Activated naive CD4-positive, alpha-beta T cell (primary cell): ENCODE measurements at places on chromosomes 6 and 20.

- DNase-seq = no peak
Observed at GRCh38 chr20:53917145-53918019, 153.0 kb downstream of the BCAS1 start.

DNA sequence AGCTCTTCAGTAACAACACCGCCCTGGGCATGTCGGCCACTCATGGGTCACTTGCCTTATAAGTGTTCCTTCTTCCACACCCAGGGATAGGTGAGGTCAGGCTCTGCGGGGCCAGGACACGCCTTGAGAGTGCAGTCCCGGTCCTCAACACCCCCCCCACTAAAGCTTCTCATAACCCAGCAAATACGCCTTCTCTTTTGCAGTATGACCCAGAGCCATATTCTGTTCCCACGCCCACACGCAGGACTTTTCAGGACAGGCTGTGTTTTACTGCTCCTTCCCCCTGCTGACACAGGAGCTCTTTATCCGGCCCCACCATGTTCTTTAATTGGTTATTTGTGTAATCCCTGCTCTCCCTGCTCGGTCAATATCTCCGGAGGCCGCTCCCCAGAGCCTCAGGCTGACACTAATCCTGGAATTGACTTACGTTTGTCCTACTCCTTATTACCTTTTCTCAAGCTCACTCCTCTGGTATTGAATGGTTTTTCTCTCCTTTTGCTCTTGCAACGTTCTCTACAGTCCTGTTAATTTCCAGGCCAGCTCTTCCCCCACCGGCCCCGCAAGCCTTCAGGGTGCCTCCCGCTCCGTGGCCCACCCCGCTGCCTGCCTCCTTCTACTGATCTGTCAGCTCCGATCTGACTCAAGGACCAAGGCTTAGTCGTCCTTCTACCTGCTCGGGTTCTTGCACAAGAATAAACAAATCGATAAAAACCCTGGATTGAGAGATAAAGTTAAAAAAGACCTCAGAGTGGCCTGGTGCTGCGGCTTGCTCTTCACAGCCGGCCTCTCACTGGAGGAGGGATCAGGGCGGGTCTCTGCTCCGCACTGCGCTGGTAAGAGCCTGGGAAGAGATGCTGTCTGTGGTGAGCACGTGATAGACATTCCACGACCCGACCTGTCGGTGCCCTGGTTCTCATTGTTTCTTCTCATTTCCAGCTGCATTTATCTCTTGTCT is 357.5 kb downstream of the ZFAND3 start:
- DNase-seq = no peak

DNA sequence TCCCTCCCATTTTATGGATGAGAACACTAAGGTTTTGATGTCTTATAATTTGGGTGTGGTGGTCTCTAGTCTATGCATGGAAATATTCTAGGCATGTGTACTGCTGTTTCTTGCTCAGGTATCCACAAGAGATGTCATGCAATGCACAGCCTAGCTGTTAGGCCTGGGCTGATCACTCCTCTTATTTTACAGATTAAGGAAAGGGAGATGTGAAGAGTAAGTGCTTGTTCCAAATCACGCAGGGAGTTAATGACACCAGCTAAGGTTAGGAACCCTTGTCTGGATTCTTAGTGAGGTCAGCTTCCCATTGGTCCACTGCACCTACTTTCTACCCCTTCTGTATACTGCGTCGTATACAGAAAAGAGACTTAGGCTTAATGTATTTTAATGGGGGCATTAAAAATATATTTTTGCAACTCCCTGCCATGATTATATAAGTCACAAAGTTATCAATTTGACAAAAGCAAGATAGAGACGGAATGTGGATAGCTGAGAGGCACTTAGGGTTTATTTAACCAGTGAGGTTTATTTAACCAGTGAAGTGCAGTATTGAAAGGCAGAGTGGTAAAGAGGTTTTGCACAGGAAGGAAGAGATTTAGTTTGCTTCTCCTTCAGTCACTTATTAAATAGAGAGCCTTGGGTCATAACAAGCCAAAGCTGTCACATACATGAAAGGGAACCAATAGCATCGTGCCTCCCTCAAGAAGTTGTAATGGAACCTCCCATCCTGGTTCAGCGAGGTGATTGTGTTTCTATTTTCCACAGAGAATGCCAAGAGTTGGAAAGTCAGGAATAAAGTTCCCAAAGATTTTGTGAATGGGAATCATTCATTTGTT is 95.0 kb upstream of the FAM184A start:
- no peak for DNase-seq

- no peak for DNase-seq
Observed at GRCh38 chr6:132400883-132401617, at the start of gene MOXD1. MOXD1 (minus strand) TSS chr6:132401475; CDS start chr6:132401426, 49 bp downstream.

DNA sequence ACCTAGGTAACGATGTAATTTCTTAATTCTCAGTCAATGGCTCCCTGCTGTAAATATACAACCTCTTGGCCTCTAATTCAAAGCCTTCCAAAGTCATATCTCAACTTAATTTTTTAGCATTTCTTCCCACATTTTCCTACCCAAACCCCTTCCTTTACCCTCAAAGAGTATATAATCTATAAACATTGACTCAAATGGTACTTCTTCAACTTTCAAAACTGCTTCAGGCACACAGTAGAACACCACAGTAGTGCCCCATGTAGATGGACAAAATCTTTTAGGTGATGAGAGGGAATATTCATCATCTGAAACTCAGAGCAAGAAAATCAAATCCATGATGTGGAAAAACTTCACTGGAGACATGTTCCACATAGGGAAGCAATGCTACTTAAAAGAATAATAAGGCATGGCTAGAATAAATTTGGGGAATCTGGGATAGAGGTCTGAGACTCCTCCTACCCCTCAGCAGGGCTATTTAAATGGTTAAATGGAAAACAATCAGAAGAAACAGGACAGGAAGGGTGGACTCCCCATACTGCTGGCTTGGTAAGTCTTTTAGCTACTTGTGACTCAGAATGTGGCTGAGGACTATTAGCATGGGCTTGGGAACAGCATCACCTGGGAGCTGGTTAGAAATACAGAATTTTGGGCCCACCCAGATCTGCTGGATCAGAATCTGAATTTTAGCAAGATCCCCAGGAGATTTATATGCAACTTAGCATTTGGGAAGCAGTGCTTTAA is 6.4 kb downstream of the SLC22A2 start:
- no peak for DNase-seq

DNA sequence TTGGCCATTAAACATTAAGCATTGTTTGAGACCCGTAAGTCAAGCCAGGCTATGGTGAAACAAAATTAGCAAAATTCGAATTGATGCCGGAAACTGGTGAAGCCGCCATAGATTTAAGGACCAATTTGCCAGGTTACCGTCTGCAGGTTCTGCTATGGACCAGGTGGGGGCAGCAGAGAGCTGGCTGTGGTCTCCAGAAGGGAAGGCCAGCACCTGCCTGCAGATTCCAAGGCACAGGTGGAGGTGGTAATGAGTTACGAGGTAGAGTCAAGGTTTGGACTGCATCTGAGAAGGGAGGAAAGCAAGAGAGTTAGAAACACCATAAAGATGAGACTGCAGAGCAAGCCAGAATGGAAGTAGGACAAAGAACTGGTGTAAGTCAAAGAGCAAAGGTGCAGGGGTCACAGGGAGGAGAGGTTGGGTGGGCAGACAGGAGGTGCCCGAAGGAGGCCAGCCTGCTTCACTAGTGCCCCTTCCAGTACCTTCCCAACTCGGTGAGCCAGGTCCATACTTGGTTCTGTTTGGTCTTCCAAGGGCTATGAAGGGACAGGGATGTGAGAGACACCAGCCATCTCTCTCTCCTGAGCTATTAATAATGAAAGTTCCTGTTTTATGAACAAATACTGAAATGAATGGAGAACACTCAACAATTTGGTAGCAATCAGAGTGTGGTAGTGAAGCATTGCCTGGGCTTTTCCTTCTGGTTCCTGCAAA is 131.6 kb upstream of the ESR1 start:
- peak; percentile 8 for DNase-seq

GRCh38 chr20:63405102-63405730 is 44.1 kb upstream of the CHRNA4 start:
- DNase-seq = no peak

DNA sequence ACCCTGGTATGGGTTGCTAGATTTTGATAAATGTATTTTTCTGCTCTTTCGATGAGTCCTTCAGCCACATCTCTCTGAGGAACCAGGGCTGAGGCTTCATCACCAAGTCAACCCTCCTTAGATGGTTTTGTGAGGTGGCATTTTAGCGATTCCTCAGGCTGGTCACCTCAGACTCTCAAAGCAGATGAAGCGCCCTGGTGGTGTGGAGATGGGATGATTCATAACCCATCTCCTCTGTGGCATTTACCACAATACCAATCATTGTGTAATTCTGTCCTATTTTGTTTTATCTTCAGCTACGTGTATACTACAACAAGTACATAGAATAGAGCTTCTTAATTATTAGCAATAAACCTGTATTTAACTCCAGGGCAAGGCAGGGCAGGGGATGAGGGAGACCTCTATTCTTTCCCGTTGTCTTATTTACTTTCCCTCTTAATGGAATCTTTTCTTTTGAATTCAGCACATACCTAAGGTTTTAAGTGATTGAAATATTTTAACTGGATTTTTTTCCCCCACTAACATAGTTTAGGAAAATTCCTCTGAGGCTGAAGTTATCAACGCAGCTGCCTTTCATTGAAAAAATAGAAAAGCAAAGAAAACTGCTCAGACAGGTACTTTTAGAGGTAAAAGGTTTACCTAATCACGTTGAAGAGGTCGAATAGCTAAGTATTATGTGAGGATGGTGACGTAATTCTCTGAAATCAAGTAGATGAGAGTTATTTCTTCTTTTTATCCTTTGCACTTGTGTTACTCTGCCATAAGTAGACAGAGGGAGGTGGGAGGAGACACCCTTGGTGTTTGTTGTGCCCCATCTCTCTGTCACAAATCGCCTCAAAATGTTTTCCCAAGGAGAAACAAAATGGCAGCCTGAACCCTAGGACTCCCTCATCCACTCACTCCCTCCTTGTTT is 57.4 kb upstream of the EDN3 start:
- no peak for DNase-seq

DNA sequence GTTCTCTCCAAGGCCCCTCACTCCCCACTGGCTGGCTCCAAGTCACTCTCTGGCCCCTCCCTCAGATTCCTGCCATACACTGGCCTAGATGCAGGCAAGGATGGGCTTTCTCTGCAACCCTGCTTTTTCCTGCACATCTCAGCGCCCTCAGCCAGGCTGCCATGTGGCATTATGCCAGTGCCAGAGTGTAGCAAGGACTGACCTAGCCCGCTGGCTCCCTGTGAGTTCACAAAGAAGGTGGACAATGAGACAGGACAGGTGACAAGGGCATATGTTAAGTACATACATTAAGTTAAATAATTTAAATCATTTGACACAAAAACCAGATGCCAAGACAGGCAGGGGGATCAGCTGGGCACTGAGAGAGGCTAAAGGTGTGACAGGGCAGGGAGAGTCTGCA is 394.6 kb downstream of the ZFAND3 start:
- no peak for DNase-seq

GRCh38 chr6:12348530-12349511 is 58.7 kb downstream of the EDN1 start:
- no peak for DNase-seq

DNA sequence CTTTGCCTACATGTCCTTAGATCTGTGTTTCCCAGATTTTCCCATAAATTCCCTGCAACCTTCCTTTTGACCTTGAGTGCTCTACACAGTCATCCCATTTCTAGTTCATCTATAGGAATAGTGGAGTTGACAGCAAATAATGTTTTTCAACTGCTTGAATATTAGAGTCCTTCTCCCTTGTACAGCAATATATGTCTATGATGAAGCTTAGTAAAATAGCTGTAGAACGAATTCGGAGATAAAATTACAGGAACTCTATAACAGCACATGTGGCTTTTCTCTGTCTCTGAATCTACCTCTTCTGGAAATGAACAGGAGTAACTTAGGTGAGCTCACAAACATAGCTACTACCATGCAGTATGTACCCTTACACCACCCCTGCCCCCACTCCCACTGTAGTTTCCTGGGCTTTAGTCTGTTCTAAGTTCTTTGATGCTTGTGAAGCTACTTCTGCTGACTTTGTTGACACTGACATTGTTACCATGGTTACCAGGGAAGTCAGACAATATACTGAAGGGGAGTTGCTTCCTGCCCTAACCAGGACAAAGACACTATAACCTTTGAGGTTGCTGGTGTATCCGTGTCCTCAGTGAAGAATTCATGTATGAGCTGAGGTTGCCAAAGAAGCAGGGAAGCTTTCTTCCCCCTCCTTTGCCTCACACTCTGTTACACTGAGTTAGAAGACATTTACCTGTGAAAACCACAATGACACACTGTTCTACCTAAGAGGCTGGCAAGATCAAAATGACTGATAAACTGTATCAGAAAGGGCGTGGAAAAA is 35.8 kb upstream of the SHLD1 start:
- DNase-seq = no peak

DNA sequence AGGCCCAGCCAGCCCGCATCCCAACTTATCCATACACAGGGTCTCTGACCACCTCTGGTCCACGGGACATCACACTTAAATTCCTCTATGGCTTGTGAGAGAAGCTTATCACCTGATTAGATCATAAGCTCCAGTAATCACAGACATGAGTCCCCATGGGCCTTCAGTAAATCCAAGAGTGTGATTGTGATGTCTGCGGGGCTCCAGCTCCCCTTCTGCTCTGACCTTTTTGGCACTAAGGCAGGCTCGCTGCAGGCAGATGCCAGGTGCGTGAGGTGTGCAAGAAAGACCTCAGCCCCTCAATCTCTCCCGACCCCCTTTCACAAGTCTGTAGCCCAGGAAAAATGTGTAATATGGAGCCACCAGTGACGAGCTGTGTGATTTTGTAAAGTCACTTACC is 127.6 kb upstream of the DUSP22 start:
- no peak for DNase-seq

DNA sequence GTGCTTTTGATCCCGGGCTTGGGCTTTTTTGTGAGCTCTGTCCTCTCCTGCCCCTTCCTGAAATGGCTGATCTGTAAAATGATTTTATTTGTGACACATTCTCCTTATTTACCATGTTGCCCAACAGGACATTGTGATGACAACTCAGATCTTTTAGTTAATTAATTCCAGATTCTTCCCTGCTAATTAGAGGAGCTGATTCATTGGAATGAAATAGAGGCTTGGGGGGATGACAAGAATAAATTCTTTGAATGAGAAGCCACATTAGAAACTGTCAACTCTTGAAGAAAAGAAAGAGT is 26.1 kb upstream of the GABRR1 start:
- DNase-seq = no peak

- no peak for DNase-seq
Observed at GRCh38 chr20:34112600-34113101, 608 bp upstream of the EIF2S2 start.

DNA sequence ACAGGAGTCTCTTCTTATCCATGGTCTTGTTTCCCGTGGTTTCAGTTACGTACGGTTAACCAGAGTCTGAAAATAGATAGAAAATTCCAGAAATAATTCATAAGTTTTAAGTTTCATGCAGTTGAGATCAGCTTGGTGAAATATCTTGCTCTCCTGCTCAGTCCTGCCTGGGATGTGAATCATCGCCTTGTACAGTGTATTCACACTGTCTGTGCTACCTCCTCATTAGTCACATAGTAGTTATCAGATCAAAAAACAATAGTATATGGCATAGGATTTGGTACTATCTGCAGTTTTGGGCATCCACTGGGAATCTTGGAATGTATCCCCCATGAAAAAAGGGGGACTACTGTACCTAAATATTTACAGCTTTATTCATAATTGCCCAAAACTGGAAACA is 22.7 kb upstream of the MOCS1 start:
- DNase-seq = no peak

GRCh38 chr6:167268683-167269280 is 22.3 kb upstream of the UNC93A start:
- no peak for DNase-seq

- no peak for DNase-seq
Observed at GRCh38 chr20:59811681-59812171, 121.7 kb downstream of the SYCP2 start.

- no peak for DNase-seq
Observed at GRCh38 chr6:25788305-25788922, 33.9 kb downstream of the SLC17A4 start.

GRCh38 chr6:115004204-115004603 is 661.4 kb upstream of the HS3ST5 start:
- no peak for DNase-seq
